Left hindlimb (tissue), 1 donor: ENCODE measurements at places on chromosomes 11 and 22.

DNA sequence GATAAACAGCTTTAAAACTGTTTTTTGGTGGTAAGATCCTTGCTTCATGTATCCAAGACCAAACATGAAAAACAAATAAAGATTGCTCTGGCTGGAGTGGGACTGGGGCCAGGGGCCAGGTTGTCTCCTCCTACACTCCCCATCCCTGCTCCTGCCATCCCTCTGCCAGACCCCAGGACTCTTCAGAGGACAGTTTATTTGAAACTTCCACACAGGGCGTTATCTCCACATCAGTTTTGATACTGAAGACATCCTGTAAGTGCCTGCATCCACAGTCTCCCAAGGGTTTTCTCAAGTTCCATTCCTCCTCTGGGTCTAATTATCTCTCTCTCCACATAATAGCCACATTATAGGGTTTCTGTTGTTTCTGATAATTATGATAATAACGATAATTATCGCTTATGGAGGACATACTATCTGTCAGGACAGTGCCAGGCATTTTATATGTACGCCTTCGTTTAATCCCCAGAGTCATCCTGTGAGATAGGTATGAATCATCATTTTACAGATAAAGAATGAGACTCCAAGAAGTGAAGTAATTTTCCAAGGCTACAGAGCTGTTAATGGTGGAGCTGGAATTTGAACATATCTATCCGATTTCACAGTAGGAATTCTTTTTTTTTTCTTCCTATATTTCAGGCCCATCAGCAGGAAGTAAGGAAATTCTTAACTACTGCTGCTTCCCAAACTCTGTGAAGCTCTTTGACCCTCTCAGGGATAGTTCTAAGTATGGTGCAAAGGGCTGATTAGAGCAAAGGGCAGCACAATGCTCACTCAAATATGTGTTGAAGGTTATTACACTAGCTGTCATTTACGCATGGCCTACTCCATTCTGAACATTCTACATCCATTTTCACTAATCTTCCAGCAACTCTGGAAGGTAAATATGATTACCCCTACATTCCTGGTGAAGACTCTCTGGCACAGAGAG is 488.0 kb upstream of the CCDC90B start:
- no peak for DNase-seq

GRCh38 chr11:29343465-29344333 is 673.1 kb downstream of the KCNA4 start:
- DNase-seq, result peak; percentile 39

- DNase-seq, result no peak
Measured at GRCh38 chr22:21047730-21048129, 2.0 kb downstream of the LRRC74B start.

DNA sequence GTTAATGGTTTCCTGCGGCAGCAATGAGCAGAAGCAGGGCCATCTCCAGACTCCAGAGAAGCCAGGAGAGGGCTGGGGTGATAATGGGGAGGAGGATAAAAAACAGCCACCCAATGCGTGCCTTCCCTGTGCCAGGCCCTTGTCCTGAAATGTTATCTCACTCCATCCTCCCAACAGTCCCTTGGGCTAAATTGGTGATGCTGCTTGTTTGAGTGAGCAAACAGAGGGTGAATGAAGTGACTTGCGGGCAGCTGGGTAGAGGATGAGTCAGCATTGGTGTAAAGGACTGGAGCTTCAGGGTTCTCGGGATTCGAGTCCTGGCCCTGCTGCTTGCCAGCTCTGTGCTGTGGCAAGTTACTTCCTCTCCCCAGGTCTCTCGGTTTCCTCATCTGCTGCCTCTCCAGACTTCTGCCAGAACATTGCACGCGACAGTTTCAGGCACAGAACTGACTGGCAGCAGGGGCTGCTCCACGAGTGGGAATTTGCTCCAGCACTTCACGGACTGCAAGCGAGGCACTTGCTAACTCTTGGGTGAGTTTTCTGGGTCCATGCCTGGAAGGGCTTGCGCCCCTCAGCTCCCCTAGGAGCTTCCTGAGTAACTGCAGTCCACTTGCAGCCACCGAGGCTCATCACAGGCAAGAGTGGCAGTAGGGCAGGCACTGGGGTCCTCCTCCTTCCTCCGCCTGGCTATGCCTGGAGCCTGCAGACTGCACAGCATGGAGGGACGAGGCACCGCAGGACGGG is at the start of gene P2RY6:
Gene P2RY6 (plus strand): TSS at position 403 of the 744 bp plus-strand sequence. CDS start 24,181 bp downstream, outside the sequence.
- no peak for DNase-seq

DNA sequence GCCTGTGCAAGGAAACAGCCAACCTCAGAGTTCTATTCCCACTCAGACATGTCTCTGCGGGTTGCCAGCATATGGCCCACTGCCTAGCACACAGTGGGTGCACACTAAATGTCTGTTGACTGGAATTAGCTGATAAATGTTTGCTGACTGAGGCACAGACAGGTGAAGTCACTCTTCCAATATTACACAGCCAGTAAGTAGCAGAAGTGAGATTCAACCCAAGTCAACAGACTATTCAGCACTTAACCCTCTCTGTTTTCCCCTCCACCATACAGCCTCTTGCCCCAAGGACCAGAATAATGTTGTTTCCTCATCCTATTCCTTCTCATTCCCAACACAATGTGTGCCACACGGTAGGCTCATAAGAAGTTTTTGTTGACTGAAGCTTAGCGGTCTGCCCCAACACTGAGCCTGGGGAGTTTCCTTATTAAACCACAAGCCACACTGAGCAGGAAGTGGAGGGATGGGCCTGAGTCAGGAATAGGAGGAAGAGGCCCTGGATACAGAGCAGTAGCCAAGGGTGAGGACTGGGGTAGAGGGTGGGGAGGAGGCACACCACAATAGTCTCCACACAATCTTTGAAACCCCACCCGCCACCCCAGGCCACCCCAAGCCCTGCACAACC is 15.7 kb upstream of the IL10RA start:
- no peak for DNase-seq

GRCh38 chr11:66856496-66857233 is at the start of gene LRFN4:
Gene LRFN4, plus strand, starts transcription at chr11:66857064. Its CDS starts 681 bp downstream, at chr11:66857745.
- DNase-seq, result no peak

DNA sequence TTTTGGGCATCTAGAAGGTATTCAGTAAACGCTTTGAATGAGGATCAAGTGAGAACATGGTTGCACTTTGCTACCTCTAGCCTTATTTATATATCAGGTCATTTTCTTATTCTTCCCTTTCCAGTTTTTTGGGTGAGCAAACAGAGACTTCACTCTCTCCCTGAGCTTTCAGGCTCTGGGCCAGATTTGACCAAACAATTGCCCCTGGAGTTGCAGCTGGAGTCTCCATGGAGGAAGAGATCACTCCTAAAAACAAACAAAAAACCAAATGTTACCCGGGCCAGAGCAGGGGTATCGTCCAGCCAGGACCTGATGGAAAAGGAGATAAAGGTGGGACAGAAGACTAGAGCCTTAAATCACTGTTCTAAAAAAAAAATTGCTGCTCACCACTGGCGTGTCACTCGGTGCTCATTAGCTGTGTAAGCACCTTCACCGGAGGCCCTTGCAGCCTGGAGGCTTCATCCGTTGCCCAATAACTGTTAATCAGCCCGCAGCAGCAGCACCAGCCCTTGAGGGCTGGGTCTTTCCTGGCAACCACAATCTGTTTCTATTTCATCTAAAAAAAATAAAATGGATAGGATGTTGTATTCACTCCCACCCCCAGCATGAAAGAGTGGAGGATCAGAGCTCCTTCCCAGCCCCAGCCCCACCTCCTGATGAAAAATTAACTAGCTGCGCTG is 125.0 kb downstream of the PKNOX2 start:
- peak; percentile 18 for DNase-seq

- DNase-seq, result no peak
Measured at GRCh38 chr22:49755631-49756001, 72.1 kb downstream of the BRD1 start.

GRCh38 chr11:34887260-34887659 is 28.9 kb downstream of the APIP start:
- DNase-seq, result no peak

DNA sequence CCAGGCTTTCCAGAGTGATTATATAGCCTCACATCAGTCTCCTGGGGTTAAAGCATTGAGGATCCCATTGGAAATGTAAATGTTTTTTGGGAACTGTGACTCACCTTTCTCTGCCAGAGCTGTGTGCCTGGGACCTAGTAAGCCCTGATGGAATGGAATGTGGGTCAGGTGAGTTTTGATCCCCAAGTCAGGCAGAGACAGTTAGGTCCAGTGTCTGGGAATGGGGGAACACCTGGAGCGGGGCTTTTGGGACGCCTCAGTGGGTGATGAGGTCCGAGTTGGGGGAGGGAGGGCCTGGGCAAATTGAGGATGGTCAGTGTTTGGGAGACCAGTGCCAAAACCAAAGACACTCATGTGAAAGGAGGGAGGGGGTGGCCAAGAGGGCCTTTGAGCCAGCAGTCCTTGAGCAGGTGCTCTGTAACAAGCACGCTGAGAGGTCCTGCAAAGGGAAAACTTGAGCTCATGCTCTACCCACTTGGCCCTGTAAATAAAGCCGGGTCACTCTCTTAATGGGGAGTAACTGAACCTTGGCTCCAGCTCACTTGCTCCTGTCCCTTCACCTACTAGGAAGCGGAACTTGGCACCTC is 104.7 kb downstream of the NAV2 start:
- DNase-seq, result no peak

DNA sequence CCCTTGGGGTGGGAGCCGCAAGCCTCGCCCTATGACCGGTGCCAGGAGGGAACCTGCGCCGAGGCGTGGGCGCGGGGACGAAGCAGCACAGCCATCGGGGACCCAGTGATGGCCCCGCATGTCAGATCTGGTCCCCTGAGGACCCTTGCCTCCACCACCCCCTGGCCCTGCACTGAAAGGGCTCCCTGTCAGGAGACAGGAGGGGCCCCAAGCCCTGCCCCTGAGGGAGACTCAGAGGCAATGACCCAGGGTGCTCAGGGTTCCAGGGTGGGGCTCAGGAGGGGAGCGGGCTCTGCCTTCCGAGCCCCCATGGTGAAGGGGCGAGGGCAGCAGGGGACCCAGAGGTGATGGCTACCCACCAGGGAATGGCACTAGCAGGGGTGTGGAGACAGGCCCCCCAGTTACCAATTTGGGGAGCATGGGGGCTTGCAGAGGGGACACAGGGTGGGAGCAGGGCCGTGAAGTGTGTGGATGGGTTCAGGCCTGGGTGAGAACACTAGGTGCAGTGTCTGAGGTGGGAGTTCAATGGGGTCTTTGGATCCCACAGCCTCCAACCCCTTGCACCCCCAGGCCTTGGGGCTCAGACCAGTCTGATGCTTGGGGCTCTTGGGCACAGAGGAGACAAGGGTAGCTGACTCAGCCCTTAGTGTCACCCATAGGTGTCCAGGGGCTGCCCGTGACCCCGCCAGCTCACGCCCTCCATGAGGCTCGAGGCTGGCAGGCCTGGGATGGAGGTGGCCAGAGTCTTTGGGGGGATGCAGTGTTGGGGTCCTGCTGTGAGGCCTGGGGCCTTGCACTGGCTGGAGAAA is 499 bp downstream of the LRRC56 start:
- DNase-seq, result no peak

- no peak for DNase-seq
Measured at GRCh38 chr11:93869830-93870229, 19.4 kb upstream of the VSTM5 start.

DNA sequence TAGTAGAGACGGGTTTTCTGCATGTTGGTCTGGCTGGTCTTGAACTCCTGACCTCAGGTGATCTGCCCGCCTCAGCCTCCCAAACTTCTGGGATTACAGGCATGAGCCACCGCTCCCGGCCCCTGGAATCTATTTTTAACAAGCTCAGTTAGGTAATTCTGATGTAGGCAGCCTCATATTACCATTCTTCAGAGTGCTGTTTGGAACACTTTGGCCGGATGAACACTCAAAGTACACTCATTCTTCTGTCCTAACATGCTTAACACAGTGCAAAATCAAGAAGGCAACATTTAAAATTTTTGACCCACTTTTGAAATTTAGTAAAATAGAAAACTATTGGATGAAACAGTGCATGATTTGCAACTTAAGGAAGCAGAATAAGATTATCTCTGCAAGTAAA is 586.7 kb upstream of the CHORDC1 start:
- DNase-seq, result no peak

DNA sequence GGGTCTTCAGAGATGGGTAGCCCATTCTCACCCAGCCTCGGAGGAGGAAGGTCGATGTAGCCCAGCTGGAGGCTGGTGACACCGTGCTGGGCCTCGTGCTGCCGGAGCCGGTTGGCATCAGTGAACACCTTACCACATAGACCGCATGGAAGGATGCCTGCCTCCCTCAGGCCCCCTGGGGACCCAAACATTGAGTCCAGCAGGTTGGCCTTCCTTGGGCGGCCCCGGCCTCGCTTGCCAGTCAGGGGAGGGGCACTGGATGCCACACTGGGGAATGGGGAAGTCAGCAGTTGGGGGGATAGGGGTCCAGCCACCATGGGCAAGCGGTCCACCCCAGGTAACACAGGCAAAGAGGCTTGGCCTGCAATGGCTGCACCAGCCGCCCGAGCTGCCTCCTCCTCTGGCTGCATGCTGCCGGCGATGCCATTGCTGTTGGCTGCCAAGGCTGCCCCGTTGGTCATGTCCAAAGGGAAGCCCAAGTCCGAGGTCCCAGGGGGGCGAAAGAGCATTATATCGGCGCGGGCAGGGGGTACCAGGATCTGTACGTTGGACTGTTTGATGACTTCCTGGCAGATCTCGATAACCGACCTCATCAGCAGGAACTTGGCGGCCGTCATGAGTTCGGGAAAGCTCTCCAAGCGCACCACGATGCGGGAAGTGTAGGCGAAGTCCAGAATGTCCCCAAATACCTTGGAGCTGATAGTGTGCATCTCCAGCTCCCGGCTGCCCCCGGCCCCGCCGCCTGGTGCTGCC is 1.4 kb downstream of the PATZ1 start:
- peak; percentile 57 for DNase-seq

DNA sequence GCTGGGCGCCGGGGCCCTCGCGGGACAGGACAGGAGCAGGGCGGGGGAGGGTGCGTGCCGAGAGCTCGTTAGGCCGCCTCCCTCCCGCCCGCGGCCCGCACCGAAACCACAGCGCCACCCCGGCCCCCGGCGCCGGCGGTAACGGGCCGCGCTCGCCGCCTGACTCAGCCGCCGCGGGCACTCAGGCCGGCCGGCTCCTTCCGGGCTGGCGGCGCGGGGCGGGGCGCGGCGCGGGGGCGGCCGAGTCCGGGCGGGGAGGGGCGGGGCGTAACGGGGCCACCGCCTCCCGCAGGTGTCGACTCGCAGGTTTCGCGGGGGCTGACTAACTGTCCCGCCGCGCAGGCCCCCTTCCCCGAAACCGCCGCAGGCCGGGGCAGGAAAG is at the start of gene AP5B1:
Gene AP5B1 (minus strand): TSS at position 207 of the 382 bp plus-strand sequence. CDS start 385 bp downstream, outside the sequence.
- DNase-seq, result peak; percentile 66

GRCh38 chr11:35144136-35144741 is 5.3 kb downstream of the CD44 start:
- DNase-seq, result no peak
